ENCODE measurements at places on chromosomes 12 and 14. TPM values are rescaled to one million over a fixed set of nuclear protein-coding genes. Genes with fewer than 3 reads are reported as not detected.

The SLC10A1 gene
- total RNA-seq = not detected

The CNIH1 gene
- 77.7 TPM for total RNA-seq

The AICDA gene
- total RNA-seq = 0.13 TPM

The OR6C4 gene
- total RNA-seq = not detected

The TSPAN9 gene
- total RNA-seq = 299 TPM

The SDSL gene
- 11.5 TPM for total RNA-seq

The KRT81 gene
- not detected for total RNA-seq

The TCL1A gene
- not detected for total RNA-seq

The CLEC6A gene
- total RNA-seq = not detected

- no peak for DNase-seq
These were observed 89.6 kb downstream of the ARF6 start for GRCh38 chr14:49982501-49982951.

DNA sequence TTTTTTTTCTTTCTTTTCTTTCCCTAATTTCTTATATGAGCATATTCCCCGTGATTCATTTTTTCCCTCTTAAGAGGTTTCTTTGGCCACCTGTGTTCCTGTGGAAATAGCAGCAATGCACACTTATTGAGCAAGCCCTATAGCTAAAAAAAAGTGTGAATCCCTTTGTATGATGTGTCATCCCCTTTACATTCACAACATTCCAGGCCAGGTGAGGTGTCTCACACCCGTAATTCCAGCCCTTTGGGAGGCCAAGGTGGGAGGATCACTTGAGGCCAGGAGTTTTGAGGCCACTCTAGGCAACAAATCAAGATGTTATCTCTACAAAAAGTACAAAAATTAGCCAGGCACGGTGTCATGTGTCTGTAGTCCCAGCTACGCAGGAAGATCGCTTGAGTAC, 700.4 kb upstream of the TBX3 start:
- no peak for DNase-seq

GRCh38 chr12:103677905-103678304, 90.8 kb downstream of the STAB2 start:
- no peak for DNase-seq

DNA sequence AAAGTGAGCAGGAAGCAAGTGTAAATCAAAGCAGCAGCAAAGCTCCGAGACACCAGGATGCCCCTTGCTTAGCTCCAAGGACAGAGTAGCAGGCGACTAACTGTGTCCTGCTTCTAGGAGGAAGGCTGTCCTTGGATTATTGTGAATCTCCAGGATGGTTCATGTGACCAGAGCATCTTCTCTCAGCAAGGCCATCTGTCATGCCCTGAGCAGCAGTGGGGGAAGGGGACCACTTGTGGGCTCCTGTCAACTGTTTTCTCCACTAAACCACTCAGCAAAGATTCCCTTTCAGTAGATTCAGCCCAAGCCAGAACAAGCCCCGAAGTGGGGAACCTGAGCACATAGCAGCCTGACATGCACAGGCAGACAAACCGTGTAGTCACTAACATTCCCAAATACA, 19.4 kb downstream of the MAP3K9 start:
- DNase-seq = no peak

DNA sequence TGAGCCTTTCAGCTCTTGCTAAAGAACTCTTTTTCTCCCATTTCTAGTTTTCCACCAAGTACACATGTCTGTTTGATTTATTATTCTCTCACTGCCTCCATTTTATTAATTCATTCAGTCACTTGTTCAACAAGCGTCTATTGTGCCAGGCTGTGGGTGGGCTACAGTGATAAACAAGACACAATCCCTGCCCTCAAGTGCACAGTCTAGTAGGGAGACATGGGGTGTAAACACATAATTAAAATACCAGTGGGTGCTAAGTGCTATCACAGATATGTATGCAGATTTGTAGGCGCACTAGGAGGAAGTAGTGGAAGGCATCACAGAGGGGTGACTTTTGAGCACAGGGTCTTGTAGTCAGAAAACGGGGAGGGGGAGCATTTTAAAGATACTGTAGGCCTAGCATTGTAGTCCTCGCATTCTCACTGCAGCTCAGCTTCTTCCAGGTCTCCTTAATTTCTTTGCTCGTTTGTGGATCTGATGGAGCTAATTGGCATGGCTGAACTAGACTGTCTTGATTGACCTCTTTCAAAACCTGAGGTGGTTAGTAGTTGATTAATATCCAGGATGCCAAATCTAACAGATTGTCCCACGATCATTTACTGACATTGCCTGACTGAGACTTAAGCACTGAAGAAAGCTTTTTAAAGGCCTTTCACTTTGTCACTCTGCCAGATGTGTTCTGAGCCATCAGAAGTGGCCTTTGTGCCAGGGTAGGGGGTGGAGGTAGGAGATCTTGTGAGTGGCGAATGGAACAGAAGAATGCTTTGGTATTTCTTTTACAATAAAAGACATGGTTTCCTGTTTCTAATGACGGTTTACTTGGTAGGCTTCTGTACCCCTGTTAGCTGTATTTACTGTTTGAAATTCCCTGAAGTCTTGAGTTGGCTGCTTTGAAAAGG, 116.9 kb downstream of the DIP2B start:
- no peak for DNase-seq

DNA sequence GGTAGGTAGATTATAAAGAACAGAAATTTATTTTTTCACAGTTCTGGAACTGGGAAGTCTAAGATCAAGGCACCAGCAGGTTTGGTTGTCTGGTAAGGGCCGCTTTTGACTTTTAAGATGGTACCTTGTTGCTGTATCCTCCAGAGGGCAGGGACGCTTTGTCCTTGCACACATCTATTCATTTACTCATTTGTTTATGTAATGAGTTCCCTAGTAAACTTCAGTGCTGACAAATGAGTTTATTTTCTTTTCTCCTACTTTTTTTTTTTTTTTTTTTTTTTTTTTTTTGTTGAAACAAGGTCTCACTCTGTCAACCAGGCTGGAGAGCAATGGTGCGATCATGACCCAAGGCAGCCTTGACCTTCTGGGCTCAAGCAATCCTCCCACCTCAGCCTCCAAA, 195.7 kb downstream of the FBXL14 start:
- DNase-seq = no peak

- no peak for DNase-seq
These were observed 938.6 kb upstream of the MDGA2 start for GRCh38 chr14:48614003-48614402.

DNA sequence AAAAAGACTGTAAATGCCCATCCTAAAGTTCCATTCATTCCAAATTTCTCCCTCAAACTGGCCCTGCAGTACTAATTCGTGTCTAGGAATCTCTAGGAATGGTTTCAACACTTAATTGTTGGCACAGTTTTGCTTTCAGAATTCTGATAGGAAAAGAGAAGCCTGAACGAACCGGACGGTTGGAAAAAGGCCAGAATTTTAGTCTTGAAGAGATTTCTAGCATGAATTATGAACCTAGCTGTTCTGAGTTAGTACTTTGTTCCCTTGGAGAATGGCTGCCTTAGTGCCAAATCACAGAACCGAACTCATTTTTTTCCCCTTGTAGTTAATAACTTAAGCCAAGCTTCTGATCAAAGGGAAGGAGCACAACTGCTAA, 262.6 kb downstream of the ADAMTS20 start:
- DNase-seq = no peak

DNA sequence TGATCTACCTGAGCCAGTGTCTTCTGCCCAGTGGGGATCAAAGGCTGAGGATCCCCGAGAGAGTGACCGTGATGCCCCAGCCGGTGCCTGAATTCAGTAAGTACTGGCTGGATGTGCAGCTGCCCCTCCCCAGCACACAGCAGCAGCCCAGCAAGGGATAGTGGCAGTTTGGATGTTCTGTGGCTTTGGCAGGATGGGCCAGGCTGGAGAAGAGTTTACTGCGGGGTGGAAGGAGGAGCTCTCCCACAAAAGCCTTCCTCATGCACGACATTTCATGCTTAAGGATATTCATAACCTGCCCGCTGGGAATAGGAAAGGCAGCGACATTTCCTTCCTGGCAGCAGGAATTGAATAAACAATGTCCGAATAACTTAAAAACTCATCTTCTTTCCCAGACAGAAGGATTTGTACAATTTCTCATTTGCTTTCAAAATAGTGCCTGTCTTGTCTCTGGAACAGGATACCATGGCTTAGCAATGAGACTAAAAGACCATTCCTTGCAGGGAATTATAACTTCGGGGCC, 135.6 kb upstream of the PRMT8 start:
- DNase-seq = peak; percentile 51

DNA sequence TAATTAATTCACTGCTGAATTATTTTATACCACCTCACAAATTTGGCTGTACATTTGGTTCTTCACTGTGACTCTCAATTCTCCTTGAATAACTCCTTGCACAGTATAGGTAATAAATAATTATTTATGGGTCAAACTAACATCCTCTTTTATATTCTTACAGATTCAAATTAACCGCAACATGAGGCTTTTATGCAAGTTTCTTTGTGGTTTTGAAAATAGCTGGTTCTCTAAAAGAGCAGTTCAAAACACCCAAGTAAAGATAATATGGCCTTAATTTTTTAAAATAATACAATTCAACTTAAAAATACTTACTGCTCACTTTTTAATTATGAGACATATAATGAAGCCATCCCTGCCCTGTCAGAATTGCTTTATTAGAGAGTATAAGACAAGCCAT, 12.9 kb upstream of the TRIM9 start:
- DNase-seq = no peak

DNA sequence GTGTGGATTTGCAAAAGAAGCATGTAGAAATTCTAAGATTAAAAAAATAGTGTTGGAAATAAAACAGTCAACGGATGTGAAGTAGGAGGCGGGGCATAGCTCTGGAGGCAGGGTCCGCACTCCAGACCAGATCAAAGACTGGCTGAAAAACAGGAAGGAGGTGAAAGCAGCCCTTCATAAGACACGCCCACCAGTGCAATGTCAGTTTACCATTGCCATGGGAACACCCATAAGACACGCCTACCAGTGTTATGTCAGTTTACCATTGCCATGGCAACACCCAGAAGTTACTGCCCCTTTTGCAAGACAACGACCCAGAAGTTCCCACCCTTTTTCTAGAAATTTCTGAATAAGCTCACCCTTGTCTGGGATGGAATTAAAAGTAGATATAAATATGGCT, 87.1 kb downstream of the FZD10 start:
- DNase-seq = no peak

- no peak for DNase-seq
These were observed 1.2 kb downstream of the PIANP start for GRCh38 chr12:6699259-6699988.

GRCh38 chr14:76329951-76330350, 46.0 kb upstream of the ESRRB start:
- DNase-seq = peak; percentile 66

GRCh38 chr12:106841510-106842302, 67.2 kb downstream of the RIC8B start:
- DNase-seq = no peak

DNA sequence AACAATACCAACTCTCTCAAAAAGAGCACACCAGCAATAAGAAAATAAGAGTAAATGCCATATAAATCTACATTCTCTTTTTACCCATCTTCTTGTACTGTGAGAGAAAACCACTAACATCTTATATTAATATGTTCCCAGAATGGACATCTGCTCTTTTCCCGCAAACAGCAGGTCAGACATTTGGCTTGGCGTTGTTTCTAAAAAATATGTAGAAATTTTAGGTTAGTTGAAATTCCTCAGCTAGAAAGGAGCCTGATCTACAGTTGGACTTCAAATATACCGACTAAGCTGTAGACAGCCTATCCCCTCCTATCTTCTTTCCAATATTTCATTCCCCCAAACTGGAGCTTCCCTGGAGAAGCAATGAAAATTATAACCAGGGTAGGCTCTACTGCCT, 88.7 kb downstream of the PPP2R5E start:
- no peak for DNase-seq

- no peak for DNase-seq
These were observed 66.5 kb downstream of the TNFAIP2 start for GRCh38 chr14:103189481-103190470.

- no peak for DNase-seq
These were observed 58.1 kb upstream of the SRSF5 start for GRCh38 chr14:69708586-69709560.

DNA sequence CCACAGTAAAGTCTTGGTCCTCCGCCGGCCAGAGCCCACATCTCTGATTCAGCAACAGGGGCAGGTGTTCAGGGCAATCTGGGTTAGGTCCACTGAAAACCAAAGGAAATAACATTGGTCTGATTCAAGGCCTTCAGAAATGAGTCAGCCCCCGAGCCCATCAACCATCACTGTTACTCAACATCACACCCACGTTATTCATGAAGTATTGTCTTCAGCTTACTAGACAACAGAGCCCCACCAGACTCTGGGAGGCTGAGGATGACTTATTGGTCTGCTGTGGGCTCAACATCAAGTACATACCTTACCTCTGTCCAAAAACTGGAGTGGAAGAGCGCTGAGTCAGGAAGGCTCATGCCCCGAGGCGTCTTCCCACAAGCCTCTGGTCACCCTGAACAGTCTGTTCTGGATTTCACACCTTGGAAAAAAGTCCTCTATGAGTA, 97.5 kb downstream of the ZFP36L1 start:
- peak; percentile 73 for DNase-seq

DNA sequence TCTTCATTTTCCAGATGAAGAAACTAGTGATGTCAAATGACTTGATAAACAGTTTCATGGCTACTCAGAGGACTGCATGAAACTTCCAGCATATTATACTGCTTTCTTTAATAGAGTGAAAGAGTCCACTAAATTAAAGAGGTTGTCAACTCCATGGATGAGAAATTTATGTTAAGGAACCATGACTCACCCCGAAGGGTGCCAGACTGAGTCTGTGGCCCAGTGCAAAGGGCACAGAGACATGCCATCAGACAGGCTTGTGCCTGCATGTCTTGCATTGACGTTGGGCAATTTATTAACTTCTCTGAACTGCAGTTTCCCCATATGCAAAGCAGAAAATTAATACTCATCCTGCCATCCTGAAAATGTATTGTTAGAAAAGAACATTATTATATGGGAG, 382.4 kb downstream of the APAF1 start:
- no peak for DNase-seq

- no peak for DNase-seq
These were observed 16.8 kb upstream of the MGP start for GRCh38 chr12:14902465-14902864.

- no peak for DNase-seq
These were observed 362.2 kb upstream of the SFSWAP start for GRCh38 chr12:131348646-131349045.

DNA sequence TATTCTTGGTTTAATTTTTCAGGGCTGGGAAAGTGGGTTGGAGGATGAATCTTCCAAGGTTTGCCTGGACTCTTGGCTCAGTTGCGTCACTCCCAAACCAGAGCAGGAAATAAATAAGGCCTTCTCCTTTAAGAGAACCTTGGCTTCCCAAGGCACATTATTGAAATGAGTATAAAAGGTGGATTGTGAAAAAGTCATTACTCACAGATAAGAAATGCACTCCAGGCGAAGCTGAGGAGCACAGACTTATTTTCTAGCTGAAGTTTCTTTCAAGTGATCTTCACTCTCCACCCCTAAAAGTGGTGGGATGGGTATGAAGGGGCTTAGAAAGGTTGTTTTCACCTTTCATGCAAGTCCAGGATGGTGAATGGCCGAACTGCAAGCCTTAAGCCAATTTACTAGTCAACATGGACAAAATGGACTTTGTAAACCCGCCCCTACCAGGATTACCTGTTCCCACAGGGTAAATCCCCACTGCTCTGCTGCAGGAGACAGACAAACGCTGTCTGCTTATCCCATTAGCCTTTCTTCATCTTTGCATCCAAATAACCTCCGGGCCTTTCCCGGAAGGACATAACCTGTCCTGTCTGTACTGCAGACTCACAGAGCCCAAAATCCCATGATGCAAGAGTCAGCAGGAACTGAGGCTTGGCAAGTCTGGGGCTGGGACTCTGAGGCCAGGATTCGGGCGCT, 207.6 kb downstream of the BCL11B start:
- DNase-seq = no peak
